Left renal cortex interstitium (tissue), 4 donors: ENCODE measurements at places on chromosomes 16 and 17. TPM values are rescaled to one million over a fixed set of nuclear protein-coding genes. Genes with fewer than 3 reads are reported as not detected.

Gene ZFP1
- 25.9 TPM for polyA plus RNA-seq

Gene TEX14
- 1.8 TPM for polyA plus RNA-seq

Gene TMC8
- polyA plus RNA-seq, result 2.1 TPM

Gene EFNB3
- 22.3 TPM for polyA plus RNA-seq
